Cardiac muscle cell (in vitro differentiated cells and primary cell): ENCODE measurements at places on chromosomes 3 and 15. TPM values are rescaled to one million over a fixed set of nuclear protein-coding genes. Genes with fewer than 3 reads are reported as not detected.

The ZNF860 gene
- total RNA-seq = not detected in 2 replicates

The TRIM71 gene
- total RNA-seq = 13.9 and 21.8 TPM in 2 replicates

DNA sequence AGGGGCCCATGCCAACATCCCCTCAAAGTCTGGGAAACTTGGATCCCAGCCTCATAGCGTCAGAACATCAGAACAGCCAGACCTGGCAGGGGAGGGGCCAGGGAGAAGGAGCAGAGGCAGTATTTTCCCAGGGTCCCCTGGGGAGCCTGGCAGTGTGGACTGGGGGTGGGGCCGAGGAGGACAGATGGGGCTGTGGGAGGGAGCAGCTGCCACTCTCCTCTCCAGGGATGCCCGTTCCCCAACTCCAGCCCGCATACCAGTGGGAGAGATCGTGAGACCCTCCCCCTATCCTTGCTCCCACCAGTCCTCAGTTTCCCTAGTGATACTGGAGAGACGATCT, 6.5 kb upstream of the DNAJB8 start:
- H3K27me3 ChIP-seq = peaks cover 33% of the 10 kb centered on the region
- no peaks in the 10 kb centered on the region for H3K36me3 ChIP-seq
- H3K4me1 ChIP-seq = no peaks in the 10 kb centered on the region
- H3K4me3 ChIP-seq = no peak overlapping the region

DNA sequence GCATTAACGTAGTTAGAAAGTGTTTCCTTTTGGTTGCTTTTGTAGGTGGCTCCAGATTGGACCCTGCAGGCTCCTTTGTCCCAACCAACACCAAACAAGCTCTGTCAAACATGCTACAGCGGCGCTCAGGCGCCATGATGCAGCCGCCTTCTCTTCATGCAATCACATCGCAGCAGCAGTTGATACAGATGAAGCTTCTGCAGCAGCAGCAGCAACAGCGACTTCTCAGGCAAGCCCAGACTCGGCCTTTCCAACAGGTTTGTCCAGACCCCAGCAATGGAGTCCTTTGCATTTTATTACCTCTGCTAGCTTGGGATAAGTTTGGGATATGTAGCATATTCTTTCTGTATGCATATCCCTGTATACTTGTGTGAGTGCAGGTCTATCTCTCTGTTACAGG, 10.1 kb upstream of the P2RY12 start:
- no peak overlapping the region for H3K27ac ChIP-seq
- H3K4me1 ChIP-seq = no peaks in the 10 kb centered on the region
- no peaks in the 10 kb centered on the region for H3K27me3 ChIP-seq

- H3K4me1 ChIP-seq = no peaks in the 10 kb centered on the region
- H3K36me3 ChIP-seq = no peaks in the 10 kb centered on the region
- H3K27me3 ChIP-seq = no peaks in the 10 kb centered on the region
Observed at GRCh38 chr15:70519616-70520015, 243.7 kb downstream of the UACA start.

DNA sequence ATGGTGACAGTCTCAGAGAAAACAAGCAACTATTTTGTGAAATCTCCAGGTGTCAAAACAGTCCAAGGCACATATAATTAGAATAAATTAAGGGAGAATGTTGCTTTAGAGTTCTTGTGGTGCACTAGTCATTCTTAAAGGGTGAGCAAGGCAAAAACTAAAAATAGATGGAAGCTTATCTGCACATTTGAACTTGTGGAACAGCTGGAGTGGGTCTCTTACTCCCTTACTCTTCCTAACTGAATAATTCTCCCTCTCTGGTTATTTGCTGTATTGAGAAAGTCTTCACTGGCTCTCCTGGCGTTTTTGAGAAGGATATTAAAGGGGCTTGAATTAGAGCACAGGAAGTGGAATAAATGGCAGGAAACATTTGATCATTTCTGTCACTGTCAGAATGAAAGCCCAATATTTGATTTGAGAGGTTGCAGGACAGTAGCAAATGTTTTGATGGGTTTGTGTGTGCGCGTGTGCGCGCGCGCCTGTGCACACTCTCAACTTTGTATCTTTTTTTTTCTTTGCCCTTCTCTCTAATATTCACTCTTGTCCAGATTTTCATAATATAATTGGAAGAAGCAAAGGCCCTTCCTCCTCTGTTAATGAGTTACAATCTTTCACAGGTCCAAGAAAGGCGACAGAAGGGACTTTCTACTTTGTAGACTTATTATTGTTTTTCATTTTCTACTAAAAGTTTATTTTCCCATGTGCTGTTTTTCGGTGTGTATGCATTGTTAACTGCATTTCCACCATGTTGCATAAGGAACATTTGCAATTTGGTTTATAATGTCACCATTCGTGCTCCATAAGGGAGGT, 40.9 kb downstream of the AKAP13 start:
- H3K27ac ChIP-seq = peak overlapping the region; percentile 31
- peaks cover 22% of the 10 kb centered on the region for H3K4me1 ChIP-seq
- peak; percentile 41 for DNase-seq
- no peak overlapping the region for H3K4me3 ChIP-seq
- no peaks in the 10 kb centered on the region for H3K27me3 ChIP-seq

DNA sequence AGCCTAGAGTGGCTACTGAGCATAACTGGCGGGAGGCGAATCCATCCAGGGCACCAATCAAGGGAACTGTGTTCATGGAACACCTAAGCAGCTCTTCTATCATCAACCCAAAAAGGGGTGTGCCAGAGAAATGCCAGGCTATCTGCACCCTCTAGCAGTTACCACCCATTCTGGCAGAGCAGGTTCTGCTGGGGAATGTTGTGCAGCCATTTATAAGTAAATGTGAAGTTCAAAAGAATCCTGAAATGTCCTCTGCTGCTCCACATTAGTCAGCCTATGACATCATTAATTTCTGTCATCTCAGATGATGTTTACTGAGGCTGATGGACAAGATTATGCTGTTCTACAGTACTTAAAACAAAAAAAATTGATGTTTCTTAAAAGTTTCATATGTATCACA, 7.7 kb downstream of the SKIC8 start:
- no peaks in the 10 kb centered on the region for H3K27me3 ChIP-seq
- no peak overlapping the region for H3K4me3 ChIP-seq
- no peaks in the 10 kb centered on the region for H3K4me1 ChIP-seq
- no peak overlapping the region for H3K27ac ChIP-seq
- peaks cover 22% of the 10 kb centered on the region for H3K36me3 ChIP-seq

- no peaks in the 10 kb centered on the region for H3K36me3 ChIP-seq
- no peak overlapping the region for H3K27ac ChIP-seq
- no peak overlapping the region for H3K4me3 ChIP-seq
- no peak for DNase-seq
- H3K27me3 ChIP-seq = no peaks in the 10 kb centered on the region
- peaks cover 6% of the 10 kb centered on the region for H3K4me1 ChIP-seq
Observed at GRCh38 chr3:171358181-171358880, 101.9 kb downstream of the TNIK start.
